CD4-positive, alpha-beta T cell treated with Interleukin-1 beta for 1 hour (primary cell): ENCODE measurements at places on chromosomes 5 and 9.

DNA sequence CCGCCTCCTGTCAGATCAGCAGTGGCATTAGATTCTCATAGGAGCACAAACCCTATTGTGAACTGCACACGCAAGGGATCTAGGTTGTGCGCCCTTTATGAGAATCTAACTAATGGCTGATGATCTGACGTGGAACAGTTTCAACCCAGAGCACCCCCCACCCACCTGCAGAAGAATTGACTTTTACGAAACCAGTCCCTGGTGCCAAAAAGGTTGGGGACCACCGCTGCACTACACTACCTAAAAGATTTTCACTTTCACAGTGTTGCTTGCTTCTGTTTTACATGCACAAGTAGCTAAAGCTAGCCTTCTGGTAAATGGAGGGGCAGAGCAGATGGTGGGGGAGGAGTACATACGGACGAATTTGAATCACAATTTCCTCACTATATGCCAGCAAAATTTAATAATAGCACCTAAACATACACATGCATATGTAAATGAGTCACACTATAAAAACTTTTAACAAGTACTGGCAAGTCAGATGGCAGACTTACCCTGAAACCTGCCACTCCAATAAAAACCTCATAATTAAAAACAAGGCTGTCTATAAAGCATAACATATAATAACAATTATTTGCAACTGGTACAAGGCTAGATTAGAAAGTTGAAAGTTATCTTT is 24.0 kb upstream of the CDKN2B start:
- DNase-seq = no peak

DNA sequence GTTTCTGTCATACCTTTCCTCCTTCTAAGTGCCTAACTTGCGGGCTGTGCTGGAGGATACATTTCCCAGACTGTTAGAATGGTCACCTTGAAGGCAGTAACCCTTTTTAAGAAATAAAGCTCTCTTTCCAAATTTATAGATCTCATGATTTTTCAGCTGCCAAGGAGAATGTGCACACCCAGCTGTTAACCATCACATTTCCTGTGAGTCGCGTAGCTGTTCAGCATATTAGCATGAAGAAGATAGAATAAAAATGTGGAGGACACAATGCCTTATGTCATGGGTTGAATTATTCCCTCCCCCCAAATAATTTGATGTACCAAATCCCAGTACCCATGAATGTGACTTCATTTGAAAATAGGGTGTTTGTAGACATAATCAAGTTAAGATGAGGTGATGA is 729.4 kb downstream of the MTRR start:
- no peak for DNase-seq

GRCh38 chr9:76651119-76651705 is 113.0 kb upstream of the PCA3 start:
- DNase-seq = no peak

GRCh38 chr9:98255061-98255577 is 330 bp downstream of the TBC1D2 start:
- no peak for DNase-seq

- DNase-seq = no peak
These were observed 378.9 kb downstream of the RAB3C start for GRCh38 chr5:58961631-58962280.

- no peak for DNase-seq
These were observed 46.6 kb downstream of the RAB3C start for GRCh38 chr5:58629271-58630159.

DNA sequence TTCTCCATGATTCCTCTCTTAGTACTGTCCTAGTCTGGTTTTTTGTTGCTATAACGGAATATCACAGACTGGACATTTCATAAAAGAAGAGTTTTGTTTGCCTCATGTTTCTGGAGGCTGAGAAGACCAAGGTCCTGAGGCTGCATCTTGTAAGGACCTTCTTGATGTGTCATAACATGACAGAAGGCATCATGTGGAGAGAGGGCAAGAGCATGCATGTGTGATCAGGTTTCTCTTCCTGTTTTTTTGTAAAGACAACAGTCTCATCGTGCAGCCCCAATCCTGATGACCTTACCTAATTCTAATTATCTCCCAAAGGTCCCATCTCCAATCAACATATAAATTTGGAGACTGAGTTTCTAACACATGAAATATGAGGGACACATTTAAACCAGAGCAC is 108.4 kb downstream of the MSX2 start:
- no peak for DNase-seq

GRCh38 chr9:105206821-105207699 is 37.4 kb upstream of the SLC44A1 start:
- DNase-seq = no peak

GRCh38 chr5:145637396-145637795 is 197.7 kb downstream of the PRELID2 start:
- DNase-seq = no peak

GRCh38 chr9:87663556-87663955 is 62.4 kb upstream of the CTSL start:
- no peak for DNase-seq

GRCh38 chr9:18245911-18246310 is 228.0 kb upstream of the ADAMTSL1 start:
- no peak for DNase-seq

- DNase-seq = no peak
These were observed 4.2 kb downstream of the DHX29 start for GRCh38 chr5:55303238-55303690.
